ENCODE measurements at places on chromosomes 5 and 9.
A peak's percentile ranks its signal among the peaks of the same experiment; 100 is the strongest.

- DNase-seq: no peak
These were observed 80.0 kb downstream of the OTULIN start for GRCh38 chr5:14744296-14745187.

- DNase-seq: no peak
These were observed 358.2 kb downstream of the BNC2 start for GRCh38 chr9:16512281-16512680.

DNA sequence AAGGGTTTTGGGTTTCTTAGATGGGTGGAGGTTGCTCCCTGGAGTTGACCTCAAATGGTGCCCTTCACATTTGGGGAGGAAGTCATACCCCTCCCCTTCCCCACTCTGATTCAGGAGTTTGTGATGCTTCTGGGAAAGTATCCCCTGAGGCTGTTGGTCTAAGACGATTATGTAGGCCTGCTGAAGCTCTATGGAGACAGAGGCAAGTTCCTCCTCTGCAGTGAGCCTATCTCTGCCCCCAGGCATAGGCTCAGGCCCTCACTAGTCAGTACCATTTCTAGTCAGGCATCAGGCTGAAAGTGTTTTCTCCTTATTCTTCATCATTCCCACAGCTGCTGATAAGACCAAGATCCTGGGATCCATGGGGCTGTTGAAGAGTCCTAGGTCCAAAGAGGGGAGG is 271.6 kb upstream of the NUDT12 start:
- DNase-seq: no peak

- no peak for DNase-seq
These were observed 56.7 kb downstream of the DAPK1 start for GRCh38 chr9:87554171-87554910.

- DNase-seq: no peak
These were observed 236.2 kb downstream of the NNT start for GRCh38 chr5:43839218-43839617.

GRCh38 chr5:132825033-132825833 is 5.2 kb downstream of the SHROOM1 start:
- no peak for DNase-seq

- DNase-seq: no peak
These were observed 1021.7 kb downstream of the EFNA5 start for GRCh38 chr5:106649031-106649430.

GRCh38 chr9:130240410-130241197 is 25.0 kb upstream of the HMCN2 start:
- no peak for DNase-seq

- no peak for DNase-seq
These were observed 351.1 kb upstream of the TLE4 start for GRCh38 chr9:79220666-79221065.

GRCh38 chr5:111935009-111935408 is 178.0 kb upstream of the NREP start:
- DNase-seq: no peak

GRCh38 chr5:10485142-10485795 is 43.6 kb downstream of the ROPN1L start:
- DNase-seq: no peak

- no peak for DNase-seq
These were observed 26.1 kb downstream of the MAMDC2 start for GRCh38 chr9:70069704-70070103.

- no peak for DNase-seq
These were observed 24.0 kb upstream of the CORO2A start for GRCh38 chr9:98216391-98216790.

GRCh38 chr5:168773226-168773625 is 194.1 kb upstream of the PANK3 start:
- no peak for DNase-seq

DNA sequence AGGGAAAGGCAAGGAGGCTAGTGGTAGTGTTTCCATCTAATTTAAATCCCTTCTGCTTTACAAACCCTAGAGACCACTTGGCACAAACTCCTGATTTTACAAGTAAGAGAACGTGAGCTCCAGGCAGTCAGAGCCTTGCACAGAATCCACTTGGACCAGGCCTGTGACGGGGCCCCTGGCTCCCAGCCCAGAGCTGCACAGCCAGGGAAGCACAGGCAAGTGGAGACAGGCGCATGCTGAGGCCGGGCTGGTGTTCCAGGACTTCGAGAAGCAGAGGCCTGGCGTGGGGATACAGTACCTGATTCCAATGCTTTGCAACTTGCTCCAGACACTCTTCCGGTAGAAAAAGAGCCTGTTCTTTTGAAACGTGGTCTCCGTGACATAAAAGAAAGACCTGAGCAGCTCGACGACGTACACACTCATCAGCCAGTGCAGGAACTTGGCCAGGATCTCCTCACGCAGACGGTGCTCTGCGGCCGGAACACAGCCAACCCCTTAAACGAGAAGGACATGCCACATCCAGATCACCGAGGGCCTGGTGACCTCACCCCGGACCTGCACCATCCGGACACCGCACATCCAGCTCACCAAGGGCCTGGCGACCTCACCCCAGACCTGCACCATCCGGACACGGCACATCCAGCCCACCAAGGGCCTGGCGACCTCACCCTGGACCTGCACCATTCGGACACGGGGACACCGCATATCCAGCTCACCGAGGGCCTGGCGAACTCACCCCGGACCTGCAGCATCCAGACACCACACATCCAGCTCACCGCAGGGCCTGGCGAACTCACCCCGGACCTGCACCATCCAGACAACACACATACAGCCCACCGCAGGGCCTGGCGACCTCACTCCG is 12.5 kb downstream of the TERT start:
- DNase-seq: no peak

DNA sequence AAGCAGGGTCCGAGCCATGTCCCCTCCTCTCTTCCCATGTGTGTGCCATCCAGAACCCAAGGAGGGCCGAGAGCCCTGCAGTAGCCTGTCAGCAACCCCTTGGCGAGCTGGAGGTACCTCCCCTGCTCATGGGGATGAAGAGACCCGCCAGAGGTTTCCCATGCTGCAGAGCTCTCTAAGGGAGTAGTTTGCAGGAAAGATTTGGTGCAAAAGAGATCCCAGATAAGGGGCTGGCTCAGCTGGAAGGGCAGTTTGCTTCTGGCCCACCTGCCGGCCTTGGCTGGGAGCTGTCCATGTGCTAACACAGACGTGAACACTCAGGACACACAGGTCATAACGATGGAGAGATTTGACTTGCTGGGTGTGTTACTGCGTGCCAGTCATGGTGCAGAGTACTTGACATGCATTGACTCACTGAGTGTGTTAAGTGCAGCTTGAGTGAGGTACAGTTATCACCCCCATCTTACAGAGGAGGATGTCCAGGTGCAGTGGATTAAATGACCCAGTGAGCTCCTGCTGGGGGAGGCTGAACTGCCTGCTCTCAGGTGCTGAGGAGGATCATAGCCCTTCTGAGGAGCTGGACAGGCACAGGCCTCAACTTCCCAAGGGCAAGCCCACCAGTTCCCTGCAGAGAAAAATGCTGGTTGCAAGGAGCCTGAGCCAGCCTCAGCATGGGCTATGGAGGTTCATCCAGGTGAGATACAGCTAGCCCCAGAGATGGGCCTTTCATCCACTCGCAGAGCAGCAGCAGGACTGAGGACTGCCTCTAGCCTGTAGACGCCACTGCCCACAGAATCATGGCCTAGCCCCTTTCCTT is 6.3 kb upstream of the SLC25A48 start:
- no peak for DNase-seq

- DNase-seq: no peak
These were observed 41.3 kb downstream of the FBXO10 start for GRCh38 chr9:37534901-37535300.

DNA sequence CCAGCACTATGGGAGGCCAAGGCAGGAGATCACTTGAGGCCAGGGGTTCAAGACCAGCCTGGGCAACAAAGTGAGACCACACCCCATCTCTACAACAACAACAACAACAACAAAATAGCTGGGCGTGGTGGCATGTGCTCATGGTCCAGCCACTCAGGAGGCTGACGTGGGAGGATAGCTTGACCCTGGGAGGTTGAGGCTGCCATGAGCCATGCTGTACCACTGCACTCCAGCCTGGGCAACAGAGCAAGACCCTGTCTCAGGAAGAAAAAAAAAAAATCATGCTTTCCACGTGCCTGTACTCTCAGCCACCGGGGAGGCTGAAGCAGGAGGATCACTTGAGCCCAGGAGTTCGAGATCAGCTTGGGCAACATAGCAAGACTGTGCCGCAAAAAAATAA is 29.5 kb downstream of the TSC1 start:
- DNase-seq: no peak

DNA sequence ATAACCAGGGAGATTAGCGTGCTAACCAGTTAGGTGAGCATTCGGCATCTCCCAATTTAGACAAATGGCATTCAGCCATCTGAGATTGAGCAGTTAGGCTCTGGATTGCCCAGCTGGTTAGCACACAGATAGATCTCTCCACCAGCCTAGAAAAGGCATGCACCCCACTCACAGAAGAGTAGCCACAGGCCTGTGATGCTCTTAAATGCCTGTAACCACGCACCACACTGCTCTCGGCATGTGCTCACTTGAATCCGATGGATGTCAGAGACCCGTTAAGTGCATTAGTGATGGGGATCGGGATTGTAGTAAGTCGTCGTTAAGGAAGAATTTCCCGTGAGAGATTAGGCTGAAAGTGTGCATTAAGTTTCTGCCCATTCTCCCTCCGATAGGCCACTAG is 23.0 kb downstream of the MARCHF6 start:
- DNase-seq: no peak

DNA sequence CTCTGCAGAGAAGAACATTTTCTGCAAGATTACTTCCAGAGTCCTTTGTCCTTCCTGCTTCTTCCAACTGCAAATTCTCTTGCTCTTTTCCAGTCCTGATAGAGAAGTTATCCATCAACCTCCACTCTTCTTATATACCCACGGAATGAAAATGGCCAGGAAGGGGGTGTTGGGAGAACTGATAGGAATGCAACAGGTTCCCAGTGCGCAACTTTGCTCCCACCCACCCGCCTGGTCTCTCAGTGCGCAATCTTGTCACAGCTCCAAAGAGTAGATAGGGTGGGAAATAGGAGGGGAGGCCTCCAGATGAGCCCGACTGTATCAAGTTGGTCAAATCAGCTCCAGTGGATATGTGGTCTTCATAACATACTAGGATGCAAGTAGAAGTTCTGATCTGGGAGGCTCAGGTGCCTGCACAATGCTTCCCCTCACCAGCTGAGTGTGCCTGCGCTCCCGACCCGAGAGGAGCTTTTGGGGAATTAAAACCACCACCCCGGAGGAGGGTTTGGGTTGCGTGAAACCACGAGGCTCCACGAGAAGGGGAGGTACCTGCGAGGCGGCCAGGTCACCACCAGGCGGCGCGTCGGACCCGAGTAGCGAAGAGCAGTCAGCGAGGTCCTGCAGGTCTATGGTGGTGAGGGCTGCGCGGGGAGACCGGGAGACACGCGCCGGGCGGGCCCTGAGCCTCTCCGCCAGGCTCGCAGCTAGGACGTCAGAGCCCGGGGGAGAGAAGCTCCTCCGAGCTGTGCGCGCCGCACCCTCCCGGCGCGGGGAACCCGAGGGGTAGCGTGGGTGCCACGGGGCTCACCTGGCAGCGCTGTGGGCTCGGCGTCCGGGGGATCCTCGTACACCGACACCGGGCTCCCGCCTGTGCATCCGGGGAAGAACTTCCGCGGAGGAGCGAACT is 835 bp downstream of the MCIDAS start:
- DNase-seq: peak; percentile 54

GRCh38 chr5:95380103-95380628 is 11.0 kb upstream of the FAM81B start:
- no peak for DNase-seq

GRCh38 chr5:155098433-155098832 is 84.9 kb downstream of the KIF4B start:
- no peak for DNase-seq

GRCh38 chr9:89986190-89986589 is 381.4 kb downstream of the GADD45G start:
- DNase-seq: no peak

DNA sequence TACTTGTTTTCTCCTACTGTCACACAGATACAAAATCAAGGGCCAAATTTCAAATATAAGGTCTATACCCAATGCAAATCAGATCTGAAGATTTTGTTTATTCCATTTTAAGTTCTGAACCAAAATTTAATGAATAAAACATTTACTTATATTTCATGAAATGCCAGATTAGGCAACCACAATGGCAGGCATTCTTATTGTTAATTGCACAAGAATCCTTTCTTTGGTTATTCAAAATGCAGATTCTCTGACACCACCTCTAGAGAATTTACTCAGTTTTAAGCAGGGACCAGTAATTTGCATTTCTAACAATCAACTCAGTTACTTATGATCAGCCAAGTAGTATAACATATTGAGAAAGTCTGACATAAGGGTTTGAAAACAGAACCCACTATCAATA is 972.4 kb upstream of the ACO1 start:
- DNase-seq: no peak

- DNase-seq: no peak
These were observed 148.2 kb downstream of the GIN1 start for GRCh38 chr5:102971676-102972293.

- DNase-seq: no peak
These were observed 186.6 kb downstream of the CRB2 start for GRCh38 chr9:123542435-123543225.

DNA sequence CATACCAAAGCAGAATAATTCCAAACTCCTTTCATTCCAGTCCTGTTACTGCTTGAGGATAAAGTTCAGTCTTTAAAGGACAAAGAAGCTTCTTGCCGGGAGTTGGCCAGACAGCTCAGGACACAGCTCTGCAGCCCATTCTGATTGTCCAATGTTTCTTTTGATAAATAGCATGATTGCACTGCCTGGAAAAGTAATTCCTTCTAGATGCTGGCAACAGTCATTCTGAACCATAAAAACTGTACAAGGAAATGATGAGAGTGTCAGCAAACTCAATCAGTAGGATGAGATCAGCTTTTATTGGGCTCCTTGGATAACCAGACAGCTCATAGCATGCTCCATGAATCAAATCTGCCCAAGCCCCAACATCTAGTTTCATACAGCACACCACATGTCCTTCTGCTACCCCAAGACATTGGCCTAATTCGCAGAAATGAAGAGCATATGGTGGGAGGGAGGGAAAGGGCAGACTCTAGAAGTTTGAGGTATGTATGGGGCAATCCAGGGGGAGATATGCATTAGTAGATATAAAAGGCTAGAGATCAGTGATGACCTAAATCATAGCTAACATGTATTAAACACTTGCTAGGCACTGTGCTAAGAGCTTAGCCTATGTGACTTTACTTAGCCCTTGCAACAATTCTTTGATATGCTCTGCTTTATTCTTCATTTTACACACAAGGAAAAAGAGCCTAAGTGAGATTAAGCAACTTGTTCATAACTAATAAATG is 219.9 kb upstream of the NREP start:
- no peak for DNase-seq

DNA sequence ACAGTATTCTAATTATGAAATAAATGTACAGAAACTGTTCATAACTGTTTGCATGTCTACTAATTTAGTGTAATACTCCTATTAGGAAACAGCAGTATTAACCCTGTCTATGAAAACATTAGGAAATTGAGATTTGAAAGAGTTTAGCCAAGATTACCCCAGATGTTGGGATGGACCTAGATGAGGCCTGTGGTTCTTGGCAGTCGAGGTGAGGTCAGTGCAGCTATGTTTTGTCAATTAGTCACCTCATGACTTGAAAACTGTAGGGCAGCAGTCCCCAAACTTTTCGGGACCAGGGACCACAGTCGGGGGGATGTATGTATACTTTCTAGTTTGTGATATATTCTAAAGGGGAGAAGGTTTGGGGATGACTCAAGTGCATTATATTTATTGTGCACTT is 4.7 kb downstream of the LNPEP start:
- no peak for DNase-seq
